ENCODE measurements at places on chromosomes 4 and X.

DNA sequence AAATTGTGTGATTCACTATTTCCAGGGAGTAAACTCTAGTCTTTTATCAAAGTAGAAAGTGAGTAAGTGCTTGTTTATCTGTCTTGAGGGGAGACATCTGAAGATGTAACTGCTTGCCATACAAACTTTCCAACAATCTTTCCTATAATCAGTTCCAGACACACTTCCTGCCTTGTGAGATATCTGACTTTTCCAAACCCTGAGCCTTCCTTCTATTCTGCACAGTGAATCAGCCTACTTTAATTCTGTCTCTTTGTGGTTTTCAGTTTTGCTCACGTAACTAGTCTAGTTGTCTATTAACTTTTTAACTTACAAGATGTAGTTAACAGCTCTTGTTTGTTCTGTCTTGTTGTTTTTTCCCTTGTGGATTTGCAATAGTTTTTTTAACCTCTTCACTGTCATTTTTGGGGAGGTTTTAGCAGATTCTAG lies 947.8 kb downstream of the C4orf33 start:
- no peaks in the 10 kb centered on the region for H3K27me3 ChIP-seq
- H3K4me3 ChIP-seq = no peak overlapping the region
- DNase-seq = no peak

- H3K4me3 ChIP-seq = no peak overlapping the region
- no peaks in the 10 kb centered on the region for H3K4me1 ChIP-seq
- DNase-seq = no peak
- H3K36me3 ChIP-seq = no peaks in the 10 kb centered on the region
Measured at GRCh38 chr4:179836179-179837075, 2394.2 kb upstream of the AGA start.

GRCh38 chrX:54116391-54116790 lies 66.7 kb downstream of the FAM120C start:
- H3K27ac ChIP-seq = no peak overlapping the region
- no peaks in the 10 kb centered on the region for H3K4me1 ChIP-seq
- no peaks in the 10 kb centered on the region for H3K27me3 ChIP-seq

DNA sequence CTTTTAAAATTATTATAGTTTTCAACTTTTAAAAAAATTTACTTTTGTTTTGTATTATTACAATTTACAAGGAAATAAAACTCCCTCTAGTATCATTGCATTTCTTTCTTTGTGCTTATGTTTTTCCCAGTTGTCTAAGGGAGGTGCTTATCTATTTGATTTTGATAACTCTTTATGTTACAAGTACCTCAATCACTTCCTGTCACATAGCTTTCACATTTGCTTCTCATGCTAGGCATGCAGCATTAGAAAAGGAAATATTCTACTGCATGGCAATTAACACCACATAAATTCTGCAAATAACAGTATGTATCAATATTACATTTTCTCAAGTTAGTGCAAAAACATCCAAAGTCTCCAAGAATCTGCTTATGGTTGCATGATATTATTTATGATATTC lies 180.3 kb upstream of the HS3ST1 start:
- peaks cover 3% of the 10 kb centered on the region for H3K27me3 ChIP-seq
- no peaks in the 10 kb centered on the region for H3K36me3 ChIP-seq
- DNase-seq = no peak
- no peaks in the 10 kb centered on the region for H3K4me1 ChIP-seq
- H3K27ac ChIP-seq = no peak overlapping the region

DNA sequence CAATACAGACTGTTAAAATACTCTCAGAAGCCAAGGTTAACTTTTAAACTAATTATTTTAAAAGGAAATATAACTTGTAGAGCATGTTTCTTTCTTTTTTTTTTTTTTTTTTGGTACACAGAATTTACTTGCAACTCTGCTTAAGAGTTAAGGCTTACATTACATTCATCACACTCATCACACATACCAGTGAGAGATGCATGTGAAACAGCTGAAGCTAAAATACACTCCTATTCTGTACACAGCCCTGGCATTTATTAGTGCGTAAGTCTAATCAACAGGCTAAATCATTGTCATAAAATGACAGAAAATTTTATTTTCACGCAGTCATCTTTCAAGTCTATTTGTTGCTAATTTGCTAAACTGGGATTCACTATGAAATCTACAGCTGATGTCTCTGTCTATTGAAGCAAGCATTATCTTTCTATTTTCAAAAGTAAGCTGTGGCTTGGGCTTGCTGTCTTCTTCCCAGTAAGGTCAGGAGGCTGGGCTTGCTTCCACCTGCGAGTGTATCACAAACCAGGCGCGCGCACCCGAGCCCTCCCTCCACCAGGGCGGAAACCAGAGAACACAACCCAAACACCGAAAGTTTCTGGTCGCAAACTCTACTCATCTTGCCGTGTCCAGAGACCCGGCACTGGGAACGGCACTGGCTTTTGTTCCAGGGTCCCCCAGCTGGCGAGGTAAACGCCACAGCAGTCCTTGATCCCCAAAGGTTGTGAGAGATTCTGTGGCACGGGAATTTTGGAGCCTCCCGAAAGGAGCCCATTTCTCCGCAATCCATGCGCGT lies 3.9 kb downstream of the MAML3 start:
- peak; percentile 71 for DNase-seq
- peaks cover 27% of the 10 kb centered on the region for H3K4me1 ChIP-seq
- H3K27me3 ChIP-seq = peaks cover 31% of the 10 kb centered on the region
- peak overlapping the region; percentile 92 for H3K4me3 ChIP-seq
- no peaks in the 10 kb centered on the region for H3K36me3 ChIP-seq

DNA sequence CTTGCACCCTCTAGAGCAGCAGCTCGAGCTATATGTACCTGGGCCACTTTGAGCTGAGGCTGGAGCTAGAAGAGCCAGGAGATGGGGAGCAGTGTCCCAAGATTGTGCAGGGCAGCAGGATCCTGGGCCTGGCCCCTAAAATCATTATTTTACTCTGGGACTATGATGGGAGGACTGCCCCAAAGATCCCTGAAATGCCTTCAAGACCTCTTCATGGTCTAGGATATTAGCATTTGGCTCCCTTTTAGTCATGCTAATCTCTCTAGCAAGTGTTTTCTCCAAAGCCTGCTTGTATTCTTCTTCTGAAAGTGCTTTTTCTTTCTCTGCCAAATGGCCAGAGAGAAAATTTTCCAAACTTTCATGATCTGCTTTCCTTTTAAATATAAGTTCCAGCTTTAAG lies 211.6 kb downstream of the PARM1 start:
- no peaks in the 10 kb centered on the region for H3K4me1 ChIP-seq
- no peak overlapping the region for H3K4me3 ChIP-seq
- no peak overlapping the region for H3K27ac ChIP-seq
- H3K36me3 ChIP-seq = no peaks in the 10 kb centered on the region

DNA sequence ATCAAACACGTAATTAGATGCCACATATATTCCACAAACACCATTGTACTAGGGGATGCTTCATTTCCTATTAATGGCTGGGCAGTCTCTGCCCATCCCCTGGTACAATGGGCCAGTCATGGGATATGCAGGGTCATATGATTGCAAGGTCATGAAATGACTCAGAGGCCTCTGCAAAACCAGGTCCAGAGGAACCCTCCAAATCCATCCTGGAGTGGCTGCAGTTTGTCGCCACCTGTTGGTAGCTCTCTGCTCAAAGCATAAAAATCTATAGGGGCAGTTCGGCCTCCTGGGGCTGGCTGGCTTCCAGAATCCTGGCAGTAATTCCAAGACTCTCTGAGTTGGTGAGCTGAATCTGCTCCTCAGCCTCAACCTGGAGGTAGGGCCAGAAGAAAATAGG lies 22.9 kb upstream of the PUDP start:
- H3K4me3 ChIP-seq = no peak overlapping the region
- DNase-seq = peak; percentile 16
- no peaks in the 10 kb centered on the region for H3K4me1 ChIP-seq

DNA sequence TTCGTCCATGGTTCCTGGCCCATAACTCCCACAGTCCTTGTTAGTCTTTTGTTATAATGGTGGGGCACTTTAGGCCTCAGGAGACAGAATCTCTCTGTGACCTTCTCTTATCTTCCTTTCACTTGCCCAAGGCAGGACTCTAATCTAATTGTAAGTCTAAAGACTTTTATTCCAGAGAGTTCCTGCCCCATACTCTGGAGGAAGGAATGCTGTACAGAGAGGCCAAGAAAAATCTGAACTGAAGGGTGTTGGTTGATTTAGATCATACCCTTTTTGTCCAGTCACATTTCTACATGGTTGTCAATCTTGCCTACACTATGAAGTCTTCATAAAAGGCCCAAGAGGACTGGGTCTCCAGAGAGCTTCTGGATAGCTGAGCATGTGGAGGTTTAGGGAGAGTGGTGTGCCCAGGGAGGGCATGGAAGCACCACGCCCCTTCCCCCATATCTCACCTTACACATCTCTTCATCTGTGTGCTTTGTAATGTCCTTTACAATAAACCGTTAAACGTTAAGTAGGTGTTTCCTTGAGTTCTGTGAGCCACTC lies 84.5 kb downstream of the AFF1 start:
- no peak for DNase-seq
- peaks cover 6% of the 10 kb centered on the region for H3K36me3 ChIP-seq
- H3K4me1 ChIP-seq = peaks cover 84% of the 10 kb centered on the region
- H3K27ac ChIP-seq = peak overlapping the region; percentile 63
- no peaks in the 10 kb centered on the region for H3K27me3 ChIP-seq

DNA sequence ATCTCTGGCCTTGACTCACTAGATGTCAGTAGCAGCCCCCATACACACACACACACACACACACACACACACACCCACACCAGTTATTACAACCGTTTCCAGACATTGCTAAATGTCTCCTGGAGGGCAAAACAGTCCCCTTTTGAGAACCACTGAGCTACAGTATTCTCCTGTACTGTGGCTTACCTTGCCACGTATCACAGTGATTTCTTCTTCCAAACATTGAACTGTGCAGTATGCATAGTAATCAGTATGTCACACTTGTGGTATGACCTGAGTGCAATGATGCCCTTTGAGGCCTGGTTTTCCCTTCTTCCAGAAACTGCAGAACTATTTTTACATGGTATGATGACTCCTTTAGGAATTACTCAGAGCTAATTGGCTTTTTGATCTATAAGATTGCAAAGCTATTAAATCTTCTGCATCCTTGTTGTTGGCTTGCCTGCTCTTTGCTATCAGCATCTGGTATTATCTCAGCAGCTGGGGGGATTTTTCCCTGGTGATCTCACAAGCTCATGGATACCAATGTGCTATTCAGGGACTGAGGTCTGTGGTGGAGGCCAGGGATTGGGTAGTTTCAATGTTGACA lies 3.6 kb upstream of the THOC2 start:
- no peak overlapping the region for H3K4me3 ChIP-seq
- peaks cover 2% of the 10 kb centered on the region for H3K36me3 ChIP-seq
- DNase-seq = no peak
- no peak overlapping the region for H3K27ac ChIP-seq
- peaks cover 9% of the 10 kb centered on the region for H3K4me1 ChIP-seq

GRCh38 chrX:136028383-136028984 lies 43.2 kb downstream of the SLC9A6 start:
- H3K27ac ChIP-seq = no peak overlapping the region
- H3K36me3 ChIP-seq = peaks cover 9% of the 10 kb centered on the region
- DNase-seq = no peak
- no peaks in the 10 kb centered on the region for H3K27me3 ChIP-seq
- H3K4me3 ChIP-seq = no peak overlapping the region
- no peaks in the 10 kb centered on the region for H3K4me1 ChIP-seq

- no peak for DNase-seq
- H3K4me1 ChIP-seq = peaks cover 4% of the 10 kb centered on the region
- no peak overlapping the region for H3K27ac ChIP-seq
- no peaks in the 10 kb centered on the region for H3K36me3 ChIP-seq
Measured at GRCh38 chrX:135396109-135396508, 25.6 kb upstream of the SMIM10L2A start.

DNA sequence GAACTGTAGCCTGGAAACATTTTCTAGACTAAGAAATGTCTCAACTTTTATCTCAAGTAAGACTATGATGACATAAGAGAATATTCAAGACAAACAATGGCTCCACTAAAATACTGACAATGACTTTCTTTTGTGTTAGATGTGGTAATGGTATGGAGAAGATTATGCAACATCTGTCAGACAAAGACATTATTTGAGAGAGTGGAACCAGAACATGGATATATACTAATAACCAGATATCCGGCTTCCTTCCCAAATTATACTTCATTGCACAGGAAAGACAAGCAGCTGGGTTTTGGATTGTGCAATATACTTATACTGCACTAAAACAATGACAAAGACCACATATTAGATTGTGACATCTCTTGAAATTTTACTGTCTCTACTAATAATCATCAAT lies 290.8 kb upstream of the GIMD1 start:
- no peak overlapping the region for H3K27ac ChIP-seq
- DNase-seq = no peak
- H3K4me1 ChIP-seq = no peaks in the 10 kb centered on the region
- H3K4me3 ChIP-seq = no peak overlapping the region

- peaks cover 3% of the 10 kb centered on the region for H3K27me3 ChIP-seq
- no peaks in the 10 kb centered on the region for H3K36me3 ChIP-seq
- no peak overlapping the region for H3K4me3 ChIP-seq
- no peak for DNase-seq
- H3K27ac ChIP-seq = no peak overlapping the region
Measured at GRCh38 chr4:87758270-87758669, 41.1 kb upstream of the IBSP start.

DNA sequence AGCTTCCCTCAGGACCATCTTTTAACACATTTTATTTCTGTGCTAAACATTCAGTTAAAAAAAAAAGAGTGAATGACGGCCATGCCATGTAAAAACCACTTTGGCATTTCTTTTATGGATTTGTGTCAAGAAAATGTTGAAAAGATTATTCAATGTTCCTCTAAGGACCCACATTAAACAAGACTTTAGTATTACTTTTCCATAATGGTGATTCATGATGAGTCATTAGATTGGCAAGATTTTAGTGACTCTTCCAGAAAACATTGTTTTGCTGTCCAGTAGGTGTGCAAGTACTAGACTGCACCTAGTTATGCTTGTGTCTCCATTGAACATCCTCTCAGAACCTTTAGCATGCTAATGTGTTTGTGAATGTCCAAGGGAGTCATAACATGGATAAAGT lies 748.6 kb downstream of the STPG2 start:
- no peaks in the 10 kb centered on the region for H3K36me3 ChIP-seq
- no peaks in the 10 kb centered on the region for H3K27me3 ChIP-seq
- DNase-seq = no peak

- peaks cover 32% of the 10 kb centered on the region for H3K4me1 ChIP-seq
- H3K27me3 ChIP-seq = no peaks in the 10 kb centered on the region
- DNase-seq = no peak
- peak overlapping the region; percentile 6 for H3K4me3 ChIP-seq
- no peaks in the 10 kb centered on the region for H3K36me3 ChIP-seq
- peak overlapping the region; percentile 33 for H3K27ac ChIP-seq
Measured at GRCh38 chr4:108342325-108342970, 173.7 kb upstream of the LEF1 start.

GRCh38 chr4:102598762-102599374 lies 97.7 kb downstream of the NFKB1 start:
- peaks cover 87% of the 10 kb centered on the region for H3K36me3 ChIP-seq
- DNase-seq = no peak
- H3K4me1 ChIP-seq = peaks cover 78% of the 10 kb centered on the region
- H3K4me3 ChIP-seq = peak overlapping the region; percentile 64
- no peaks in the 10 kb centered on the region for H3K27me3 ChIP-seq
- peak overlapping the region; percentile 97 for H3K27ac ChIP-seq

All from activated naive CD8-positive, alpha-beta T cell treated with anti-CD3 and anti-CD28 coated beads, Interleukin-2, amount 50 U/mL, for 24 hours (primary cell).